NCI-H226 (cell line): ENCODE measurements at places on chromosomes 2 and 18.

DNA sequence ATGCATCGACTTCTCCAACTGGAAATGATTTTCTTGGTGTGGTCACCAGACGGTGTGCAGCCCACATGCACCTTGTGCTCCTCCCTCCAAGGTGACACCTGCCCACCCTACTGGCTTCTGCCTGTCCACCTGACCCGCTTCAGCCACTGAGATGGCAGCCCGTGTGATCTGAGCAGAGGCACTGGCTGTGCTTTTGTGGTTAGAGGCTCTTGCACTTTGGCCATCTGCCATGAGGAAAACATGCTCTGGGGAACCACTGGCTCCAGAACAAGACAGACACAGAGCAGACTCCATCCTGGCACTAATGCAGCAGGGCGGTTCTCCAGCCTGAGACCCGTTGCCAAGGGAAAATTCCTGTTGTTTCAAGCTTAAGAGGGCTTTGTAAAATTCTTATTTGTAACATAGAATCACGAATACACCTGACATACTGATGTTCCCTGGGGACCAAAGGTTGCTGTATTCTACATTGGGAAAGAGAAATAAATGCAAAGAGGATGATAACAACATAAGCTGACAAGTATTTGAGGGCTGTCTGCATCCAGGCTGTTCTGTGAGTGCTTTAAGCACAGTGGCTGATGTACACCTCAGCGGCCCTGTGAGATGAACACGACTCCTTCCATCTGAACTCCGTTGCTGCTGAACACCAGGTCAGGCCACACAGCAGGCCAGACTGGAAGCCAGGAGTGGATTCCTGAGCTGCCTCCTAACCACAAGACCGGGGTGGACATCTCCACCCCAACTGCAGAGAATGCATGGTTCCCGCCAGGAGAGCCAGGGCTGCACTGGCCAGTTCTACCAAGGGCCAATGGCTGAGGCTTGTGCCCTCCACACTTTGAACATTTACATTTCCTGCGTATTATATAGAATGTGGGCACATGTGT lies 820.4 kb downstream of the GALR1 start:
- no peak for DNase-seq

- no peak for DNase-seq
These were observed 118.4 kb downstream of the ARL4C start for GRCh38 chr2:234378440-234378839.

- DNase-seq, result no peak
These were observed 19.7 kb downstream of the TWSG1 start for GRCh38 chr18:9354256-9354655.

DNA sequence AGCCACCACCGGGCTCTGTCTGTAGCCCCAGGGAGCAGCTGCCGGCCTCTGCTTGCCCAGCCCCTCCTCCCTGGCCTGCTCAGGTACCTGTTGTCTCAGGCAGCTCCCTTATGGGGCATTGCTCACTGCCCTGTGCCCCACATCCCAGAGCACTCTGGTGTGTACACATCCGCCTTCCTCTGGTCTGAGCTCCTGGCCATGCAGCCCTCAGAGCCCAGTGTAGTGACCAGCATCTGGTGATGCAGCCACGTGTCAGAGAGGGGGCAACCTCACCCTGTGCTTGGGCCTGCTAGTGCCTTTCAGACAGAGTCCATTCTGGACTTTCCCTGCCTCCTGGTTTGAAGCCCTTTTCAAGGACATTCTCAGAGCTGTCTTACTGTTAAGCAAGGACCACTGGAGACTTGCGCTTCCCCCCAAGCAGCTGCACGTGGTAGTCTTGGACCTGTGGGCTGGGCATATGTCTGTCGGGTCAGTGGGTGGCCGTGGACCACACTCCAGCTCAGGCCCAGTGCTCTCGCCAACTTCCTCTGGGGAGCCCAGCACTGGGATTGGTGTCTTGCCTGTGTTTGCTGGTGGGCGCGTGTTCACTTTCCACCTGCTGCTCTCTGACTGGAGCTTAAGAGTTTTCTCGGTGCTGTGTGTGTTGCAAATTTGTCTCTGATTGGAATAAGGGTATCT lies 30.7 kb downstream of the DGKD start:
- DNase-seq, result no peak

DNA sequence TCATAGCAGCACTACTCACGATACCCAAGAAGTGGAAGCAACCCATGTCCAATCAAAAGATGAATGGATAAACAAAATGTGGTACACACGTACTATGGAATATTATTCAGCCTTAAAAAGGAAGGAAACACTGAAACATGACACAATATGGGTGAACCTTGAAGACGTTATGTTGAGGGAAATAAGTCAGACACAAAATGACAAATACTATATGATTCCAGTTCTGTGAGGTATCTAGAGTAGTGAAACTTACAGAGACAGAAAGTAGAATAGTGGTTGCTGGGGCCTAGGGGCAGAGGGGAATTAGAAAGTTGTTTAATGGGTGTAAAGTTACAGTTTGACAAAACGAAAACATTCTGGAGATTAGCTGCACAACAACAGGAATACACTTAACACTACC lies 24.7 kb downstream of the TLK1 start:
- no peak for DNase-seq

- peak; percentile 57 for DNase-seq
These were observed 17.4 kb downstream of the CNRIP1 start for GRCh38 chr2:68302281-68302875.

- no peak for DNase-seq
These were observed 71.4 kb downstream of the NFATC1 start for GRCh38 chr18:79467126-79467525.

- no peak for DNase-seq
These were observed 174.3 kb downstream of the BCL2 start for GRCh38 chr18:63145166-63145850.

- no peak for DNase-seq
These were observed 11.9 kb upstream of the CCNT2 start for GRCh38 chr2:134906726-134907125.

DNA sequence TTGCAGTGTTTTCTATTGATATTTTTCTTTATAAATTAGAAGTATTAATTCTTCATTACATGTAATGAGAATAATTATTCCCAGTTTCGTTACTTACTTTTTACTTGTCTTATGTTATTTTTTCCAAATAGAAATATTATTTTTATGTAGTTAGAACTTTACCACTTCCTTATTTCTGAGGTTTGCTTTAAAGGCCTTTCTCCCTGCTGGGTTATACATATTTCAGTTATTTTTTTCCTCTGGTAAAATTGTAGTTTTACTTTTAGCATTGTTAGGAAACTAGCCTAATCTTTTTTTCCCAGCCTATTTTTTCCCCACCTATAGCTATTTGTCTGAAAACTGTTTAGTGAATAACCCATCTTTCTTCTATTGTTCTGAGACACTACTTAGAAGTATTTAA lies 17.1 kb downstream of the RNF144A start:
- no peak for DNase-seq

DNA sequence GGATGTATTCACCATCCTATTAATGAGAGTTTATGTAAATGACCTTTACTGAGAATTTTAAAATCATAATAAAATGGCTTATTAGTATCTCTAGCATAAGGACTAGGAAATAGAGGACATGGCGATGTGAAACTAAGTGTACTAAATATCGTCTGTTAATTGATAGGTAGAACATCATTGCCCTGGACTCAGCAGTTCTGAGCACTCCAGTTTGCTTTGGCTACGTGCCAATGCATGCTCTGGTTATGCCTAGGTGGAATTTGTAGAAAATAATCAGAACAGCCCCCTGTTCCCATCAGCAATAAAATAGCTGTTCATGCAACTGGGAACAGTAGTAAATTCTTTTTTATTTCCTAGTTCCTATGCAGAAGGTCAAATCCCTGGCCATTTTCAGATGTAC lies 247.8 kb downstream of the DOK6 start:
- DNase-seq, result no peak

GRCh38 chr2:188415754-188416083 lies 124.0 kb downstream of the GULP1 start:
- no peak for DNase-seq

DNA sequence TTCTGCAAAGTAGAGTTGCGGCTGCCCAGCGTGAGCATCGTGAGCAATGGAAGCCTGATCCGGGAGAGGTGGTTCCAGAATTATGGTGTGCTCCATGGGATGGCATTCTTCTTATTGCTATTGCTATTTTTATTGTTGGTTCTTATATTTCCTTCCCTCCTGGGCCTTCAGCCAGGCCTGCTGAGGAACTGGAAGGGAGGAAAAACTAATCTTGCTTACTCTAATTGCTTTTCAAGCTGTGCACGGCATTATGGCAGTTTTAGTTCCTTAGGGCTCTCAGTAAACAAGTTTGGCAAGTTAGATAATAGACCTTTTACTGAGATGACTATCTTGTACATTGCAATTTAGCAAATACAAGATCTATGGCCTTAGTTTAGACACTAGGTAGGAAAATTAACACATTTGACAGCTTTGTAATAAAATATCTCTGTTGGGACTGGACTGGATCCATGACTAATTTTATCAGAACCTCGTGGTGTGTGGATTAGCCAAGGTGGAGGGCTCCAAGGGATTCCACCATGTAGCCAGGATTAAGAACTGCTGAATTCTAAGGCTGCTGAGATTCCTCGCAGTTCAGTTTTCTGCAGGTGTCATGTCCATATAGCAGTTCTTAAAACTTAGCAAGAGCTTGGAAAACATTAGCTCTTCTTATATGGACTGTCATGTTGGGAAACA lies 6.0 kb downstream of the RSAD2 start:
- DNase-seq, result no peak

GRCh38 chr2:158024288-158024898 lies 77.3 kb upstream of the UPP2 start:
- peak; percentile 10 for DNase-seq

DNA sequence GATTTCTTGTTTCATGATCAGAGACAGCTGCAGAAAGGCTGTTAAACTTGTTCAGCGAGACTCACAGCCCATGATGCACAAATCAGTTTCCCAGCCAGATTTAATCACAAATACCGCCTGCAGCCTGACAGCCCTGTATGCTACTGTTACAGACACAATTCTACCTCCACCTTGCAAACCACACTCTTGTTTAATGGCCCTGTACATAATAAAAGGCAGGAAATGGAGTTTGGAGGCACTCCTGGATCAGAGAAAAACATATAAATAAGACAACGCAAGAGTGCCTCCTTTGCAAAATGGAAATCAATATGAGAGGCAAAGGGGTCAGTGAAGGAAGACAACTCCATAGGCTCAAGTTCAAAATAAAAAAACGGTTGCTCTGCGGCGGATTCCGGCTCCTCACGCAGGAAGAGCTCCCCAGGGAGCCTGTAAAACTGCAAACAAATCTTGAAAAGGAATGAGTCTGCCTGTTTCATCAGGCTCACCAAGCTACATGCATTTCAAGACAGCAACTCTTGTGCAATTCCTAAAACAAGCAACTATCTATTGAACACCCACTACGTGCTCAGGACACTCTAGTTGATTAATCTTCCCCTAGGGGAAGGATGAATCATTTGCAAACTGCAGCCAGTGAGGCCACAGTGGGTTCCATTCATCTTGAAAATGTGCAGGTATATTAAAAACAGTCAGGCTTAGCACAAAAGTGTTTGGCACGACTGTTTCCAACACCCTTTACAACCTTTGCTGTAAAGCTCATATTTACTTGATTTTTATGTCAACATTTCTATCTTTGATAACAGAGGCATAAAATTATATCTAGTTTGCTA lies 37.5 kb downstream of the TBC1D8 start:
- DNase-seq, result no peak

DNA sequence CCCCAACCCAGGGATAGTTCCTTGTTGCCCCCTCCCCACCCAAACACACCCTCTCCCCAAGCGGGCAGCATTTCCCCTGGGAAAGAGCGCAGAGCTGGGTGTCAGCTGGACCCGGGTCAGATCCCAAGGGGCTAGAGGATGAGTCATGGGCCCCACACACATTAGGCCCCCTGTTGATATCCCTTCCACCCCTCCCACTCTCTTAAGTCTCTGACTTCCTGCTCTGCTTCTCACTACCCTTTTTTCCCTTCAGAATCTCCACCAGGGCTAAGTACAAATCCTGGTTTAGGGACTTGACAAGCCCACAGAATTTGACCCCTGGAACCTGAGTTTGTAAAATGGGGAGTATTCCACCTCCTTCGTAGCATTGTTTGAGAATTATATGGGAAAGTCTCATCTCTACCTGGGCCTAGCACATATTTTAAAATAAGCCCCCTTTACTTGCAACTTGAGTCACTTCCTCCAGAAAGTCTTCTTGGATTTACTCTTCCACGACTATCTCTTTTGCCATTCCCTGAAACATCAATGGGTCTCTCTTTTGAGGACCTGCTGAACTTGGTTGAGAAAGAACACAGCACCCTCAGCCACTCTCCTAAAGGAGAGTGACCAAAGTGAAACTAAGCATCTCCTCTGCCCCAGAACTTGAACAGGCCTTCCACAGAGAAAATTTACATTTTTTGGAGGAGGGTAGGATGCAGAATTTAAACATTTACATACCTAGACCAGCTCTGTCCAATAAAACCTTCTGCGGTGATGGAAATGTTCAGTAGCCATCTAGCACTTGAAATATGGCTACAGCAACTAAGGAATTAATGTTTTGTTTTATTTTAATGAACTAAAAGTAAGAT lies 4.7 kb downstream of the RTKN start:
- no peak for DNase-seq

DNA sequence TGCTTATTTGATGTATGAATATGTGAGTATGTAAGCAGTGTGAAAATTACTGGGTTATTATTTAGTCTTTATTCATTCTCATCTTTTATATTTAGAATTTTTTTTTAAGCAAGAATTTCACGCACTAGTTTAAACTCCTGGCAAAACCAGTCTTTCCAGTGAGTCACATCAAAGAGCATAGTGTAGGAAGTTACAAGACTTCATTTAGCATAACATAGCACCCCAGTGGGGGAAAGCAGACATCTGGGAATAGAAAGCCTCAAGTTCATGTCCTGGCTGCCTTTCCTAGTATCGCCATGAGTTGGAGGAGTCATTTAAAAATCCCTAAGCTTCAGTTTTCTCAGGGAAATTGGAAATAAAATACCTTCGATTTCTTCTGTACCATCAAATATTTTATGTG lies 408.3 kb downstream of the NUP35 start:
- DNase-seq, result no peak

DNA sequence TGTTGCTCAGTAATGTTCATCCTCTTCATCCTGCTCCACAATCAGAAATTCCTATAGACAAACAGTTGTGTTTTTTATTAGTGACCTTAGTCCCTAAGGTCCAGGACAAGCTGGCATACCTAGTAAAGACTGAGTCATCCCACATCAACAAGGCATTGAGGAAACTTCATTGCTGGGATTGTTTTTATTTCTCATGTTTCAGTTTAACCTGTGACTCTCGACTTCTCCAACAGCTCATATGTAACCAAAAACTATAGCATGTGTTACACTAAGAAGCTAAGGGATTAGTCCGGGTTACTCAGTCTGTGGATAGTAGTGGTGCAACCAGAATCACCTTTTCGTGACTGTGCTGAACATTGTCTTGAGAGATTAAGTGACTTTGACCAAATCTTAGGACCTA lies 292.1 kb downstream of the RDH14 start:
- no peak for DNase-seq

GRCh38 chr18:24913507-24914170 lies 438.3 kb downstream of the ZNF521 start:
- no peak for DNase-seq
